NCI-H460 (cell line): ENCODE measurements at places on chromosomes 5 and 9.

GRCh38 chr5:68995845-68996545 is 97.8 kb upstream of the SLC30A5 start:
- DNase-seq = no peak

- DNase-seq = peak; percentile 79
These were observed 41.2 kb upstream of the TRIO start for GRCh38 chr5:14101922-14102321.

GRCh38 chr9:93143830-93144530 is 9.9 kb upstream of the NINJ1 start:
- no peak for DNase-seq

GRCh38 chr5:137304226-137304874 is 194.8 kb downstream of the SPOCK1 start:
- DNase-seq = no peak

DNA sequence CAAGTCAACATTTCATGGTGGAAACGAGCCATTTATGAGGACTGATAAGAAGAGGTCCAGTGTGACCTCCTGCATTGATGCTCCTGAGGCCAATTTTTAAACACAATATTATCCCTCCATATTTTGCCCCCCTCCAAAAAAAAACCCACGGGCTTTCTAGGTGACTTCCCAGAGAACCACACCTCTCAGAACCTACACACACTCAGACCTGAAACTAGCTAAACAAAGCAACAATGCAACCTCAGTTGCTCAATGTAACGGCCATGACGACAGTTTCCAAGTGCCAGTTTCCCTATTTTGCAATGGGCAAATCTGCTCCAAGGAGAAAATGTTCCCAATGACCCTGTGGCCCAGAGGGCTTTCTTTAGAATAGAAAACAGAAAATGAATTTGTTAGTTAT is 3.5 kb downstream of the NRG2 start:
- DNase-seq = peak; percentile 47

DNA sequence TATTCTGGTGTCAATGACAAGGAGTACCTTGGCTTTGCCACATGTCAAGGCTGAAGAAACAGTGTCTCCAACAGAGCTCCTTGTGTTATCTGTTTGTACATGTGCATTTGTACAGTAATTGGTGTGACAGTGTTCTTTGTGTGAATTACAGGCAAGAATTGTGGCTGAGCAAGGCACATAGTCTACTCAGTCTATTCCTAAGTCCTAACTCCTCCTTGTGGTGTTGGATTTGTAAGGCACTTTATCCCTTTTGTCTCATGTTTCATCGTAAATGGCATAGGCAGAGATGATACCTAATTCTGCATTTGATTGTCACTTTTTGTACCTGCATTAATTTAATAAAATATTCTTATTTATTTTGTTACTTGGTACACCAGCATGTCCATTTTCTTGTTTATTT is 19.8 kb downstream of the CD274 start:
- no peak for DNase-seq

GRCh38 chr9:133595910-133596309 is 13.3 kb downstream of the FAM163B start:
- no peak for DNase-seq

DNA sequence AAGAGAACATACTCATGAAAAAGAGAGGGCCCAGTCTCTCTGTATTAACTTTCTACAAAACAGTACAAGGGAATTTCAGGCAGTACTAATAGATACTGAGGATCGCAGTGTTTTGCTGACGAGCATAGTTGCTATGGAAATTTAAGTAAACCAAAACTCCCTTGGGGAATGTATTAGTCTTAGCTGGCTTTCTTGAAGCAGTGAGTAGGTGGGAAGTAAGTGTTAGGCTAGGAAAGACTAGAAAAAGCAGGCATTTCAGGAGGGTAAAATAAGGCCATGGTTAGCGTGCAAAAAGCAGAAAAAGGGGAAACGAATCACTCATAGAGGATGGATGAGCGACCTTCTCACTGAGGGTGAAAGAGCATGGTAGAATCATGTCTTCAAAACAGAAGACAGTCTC is 84.3 kb upstream of the ACTBL2 start:
- no peak for DNase-seq

DNA sequence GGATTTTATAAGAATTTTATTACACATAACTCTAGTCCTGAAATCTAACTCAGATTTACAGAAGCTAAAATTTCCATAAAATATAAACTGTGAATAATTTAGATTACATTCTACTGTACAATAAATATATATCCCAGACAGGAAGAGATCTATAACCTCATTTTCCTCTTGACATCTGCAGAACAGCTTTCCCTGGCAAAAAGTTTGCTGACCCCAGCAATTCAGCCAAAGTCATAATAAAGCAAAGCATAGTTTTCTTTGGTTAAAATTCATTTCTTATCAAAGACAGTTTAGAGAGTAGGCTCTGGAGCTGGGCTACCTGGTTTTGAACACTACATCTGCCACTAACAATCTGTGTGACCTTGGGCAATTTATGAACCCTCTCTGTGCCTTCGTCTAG is 372.5 kb downstream of the CAAP1 start:
- DNase-seq = no peak

DNA sequence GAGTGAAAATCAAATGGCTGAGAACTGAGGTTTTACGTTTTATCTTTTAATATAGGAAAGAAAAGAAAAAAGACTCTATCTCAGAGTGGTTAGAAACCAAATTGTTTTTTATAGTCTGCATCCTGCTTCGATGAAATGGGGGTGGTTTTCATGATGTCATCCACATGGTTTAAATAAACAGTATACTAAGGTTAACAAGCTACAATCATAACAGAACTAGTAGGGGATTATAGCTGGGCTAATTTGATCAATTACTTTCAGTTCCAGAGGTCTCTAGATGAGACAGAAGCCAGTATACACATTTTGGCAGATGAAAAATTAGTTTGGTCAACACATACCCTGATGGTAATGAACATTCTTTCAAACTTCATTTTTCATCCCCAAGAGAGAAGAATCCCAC is 106.3 kb upstream of the SNX2 start:
- no peak for DNase-seq

DNA sequence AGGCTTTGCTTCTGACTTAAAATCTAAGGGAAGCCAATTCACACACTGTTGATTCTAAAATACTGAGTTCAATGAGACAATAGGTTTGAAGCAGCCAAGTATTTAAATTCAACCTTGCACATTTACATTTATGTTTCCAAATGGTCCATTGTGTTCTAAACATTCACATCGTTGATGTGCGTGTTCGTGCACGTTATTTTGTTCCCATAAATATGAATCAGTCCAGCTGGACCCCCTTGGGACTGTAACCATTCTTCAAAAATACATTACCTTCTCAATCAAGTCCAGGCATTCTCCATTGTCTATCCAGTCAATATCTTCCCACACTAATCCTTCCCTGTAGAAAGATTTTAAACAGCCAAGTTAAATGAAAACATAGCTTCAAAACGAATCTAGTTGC is 146.4 kb upstream of the RETREG1 start:
- no peak for DNase-seq

DNA sequence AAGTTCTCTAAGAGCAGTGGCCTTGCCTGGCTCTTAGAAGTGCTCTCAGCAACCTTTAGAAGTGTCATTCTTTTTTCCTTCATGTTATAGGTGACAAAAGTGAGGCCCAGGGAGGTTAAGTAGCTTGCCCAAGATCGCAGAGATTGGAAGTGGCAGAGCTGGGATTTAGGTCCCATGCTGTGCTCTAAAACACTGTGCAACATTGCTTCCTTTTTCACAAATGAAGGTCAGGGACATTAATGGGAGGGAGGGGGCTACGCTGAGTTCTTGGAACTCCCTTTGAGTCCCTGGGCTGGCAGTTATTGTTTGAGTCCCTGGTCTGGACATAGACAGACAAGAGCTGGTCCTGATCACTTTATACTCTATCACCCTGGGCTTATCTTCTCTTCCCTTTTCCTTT is 45.3 kb downstream of the PAM start:
- no peak for DNase-seq

DNA sequence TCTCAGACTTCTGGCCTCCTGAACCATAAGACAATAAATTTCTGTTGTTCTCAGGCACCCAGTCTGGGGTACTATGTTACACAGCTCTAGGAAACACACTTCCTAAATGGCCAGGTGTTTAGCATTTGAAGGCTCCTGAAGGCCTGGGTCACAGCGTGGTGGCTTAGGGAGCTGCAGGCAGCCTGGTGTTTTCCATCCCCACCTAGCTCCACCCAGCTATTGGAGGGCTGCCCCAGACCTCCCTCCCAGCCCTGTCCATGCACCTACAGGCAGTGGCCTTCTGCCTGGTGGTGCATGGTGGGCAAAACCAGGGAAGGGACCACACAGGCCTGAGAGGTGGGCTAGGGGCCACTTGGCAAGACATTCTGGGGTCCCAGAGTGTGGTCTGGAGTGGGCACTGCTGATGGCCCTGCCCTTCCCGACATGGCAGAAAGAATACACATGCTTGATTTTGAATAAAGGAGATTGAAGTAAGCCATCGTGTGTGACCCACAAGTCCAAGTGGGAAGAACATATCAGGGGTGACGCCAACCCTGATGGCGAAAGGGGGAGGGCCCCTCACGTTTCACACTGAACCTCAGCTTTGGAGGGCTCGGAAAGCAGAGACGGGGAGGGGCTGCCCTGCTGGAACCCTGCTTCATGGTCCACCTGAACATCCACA is 1.3 kb upstream of the SUSD3 start:
- DNase-seq = no peak
